ENCODE measurements at places on chromosomes 2 and 18. TPM values are rescaled to one million over a fixed set of nuclear protein-coding genes. Genes with fewer than 3 reads are reported as not detected.

- no peak for DNase-seq
These were observed 28.8 kb downstream of the GLI2 start for GRCh38 chr2:120764492-120764891.

- DNase-seq = no peak
These were observed 2.3 kb downstream of the KCNE4 start for GRCh38 chr2:223054193-223054781.

GRCh38 chr2:232498452-232498851 lies 10.8 kb upstream of the ECEL1 start:
- no peak for DNase-seq

DNA sequence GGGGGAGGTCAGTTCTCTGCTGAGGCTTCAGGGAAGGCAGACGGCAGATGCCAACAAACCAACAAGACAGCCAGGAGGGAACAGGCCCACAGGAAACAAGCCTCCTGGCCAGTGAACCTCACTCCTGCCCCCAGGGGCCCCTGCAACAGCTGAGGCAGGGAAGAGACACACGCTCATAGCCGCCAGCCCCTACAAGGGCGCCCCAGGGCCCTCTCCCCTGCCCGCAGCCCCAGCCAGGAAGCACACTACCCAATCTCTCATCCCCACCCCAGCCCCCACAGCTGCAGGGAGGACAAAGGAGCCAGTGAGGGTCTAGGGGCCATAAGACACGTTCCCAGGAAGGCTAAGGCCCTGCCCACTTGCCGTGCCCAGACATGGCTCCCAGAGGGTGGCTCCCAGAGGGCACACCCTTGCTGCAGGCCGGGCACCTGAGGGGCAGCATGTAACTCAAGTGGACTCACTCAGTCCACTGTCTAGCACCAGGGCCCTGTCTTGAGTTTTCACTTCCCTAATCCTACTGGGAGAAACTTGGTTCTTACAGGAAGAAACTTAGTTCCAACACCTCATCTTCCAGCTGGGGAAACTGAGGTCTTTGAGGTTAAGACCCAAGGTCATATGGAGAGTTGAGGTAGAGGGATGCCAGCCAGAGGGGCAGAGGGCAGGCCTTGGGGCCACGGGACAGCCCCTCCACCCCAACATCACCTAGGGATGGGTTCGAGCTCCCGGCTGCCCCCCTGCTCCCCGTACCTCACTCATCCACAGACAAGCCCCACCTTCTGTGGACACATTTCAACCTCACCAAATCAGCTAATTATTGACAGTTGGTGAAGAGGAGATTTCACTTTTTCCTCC lies 37.3 kb downstream of the EMX1 start:
- DNase-seq = no peak

DNA sequence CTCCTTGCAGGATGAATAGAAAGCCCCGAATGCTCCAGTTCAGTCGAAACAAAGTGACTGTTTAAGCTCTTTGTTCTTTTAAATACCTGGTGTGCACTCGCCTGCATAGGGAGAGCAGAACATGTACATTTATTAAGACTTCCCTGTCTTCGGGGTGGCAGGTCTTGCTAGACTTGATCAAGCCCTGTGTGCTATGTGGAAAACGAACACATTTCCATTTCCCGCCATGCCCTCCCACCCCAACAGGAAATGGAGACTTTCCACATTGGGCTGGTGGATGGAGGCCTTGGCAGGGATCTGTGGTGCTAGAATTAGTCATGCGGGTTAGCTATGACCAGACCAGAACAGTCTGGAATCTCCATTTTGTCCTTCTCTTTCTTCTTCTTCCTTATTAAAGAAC lies 321.0 kb upstream of the THSD7B start:
- DNase-seq = no peak

DNA sequence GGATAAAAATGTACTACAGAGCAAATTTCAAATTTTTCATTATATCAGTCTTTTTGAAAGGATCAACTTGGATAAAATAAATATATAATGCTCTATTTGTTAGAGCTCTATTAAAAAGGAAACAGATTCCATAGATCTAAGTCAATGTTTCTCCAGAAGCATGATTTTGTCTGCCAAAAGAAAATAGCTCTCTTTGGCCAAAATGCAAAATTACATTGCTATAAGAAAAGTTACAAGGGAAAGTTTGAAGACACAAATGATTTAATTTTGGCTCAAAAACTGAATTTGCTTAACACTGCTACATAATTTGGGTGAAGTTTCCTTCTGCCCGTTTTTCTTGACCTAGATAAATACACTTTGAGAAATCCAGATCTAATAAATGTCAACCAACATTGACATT lies 15.7 kb downstream of the C2orf69 start:
- DNase-seq = no peak

DNA sequence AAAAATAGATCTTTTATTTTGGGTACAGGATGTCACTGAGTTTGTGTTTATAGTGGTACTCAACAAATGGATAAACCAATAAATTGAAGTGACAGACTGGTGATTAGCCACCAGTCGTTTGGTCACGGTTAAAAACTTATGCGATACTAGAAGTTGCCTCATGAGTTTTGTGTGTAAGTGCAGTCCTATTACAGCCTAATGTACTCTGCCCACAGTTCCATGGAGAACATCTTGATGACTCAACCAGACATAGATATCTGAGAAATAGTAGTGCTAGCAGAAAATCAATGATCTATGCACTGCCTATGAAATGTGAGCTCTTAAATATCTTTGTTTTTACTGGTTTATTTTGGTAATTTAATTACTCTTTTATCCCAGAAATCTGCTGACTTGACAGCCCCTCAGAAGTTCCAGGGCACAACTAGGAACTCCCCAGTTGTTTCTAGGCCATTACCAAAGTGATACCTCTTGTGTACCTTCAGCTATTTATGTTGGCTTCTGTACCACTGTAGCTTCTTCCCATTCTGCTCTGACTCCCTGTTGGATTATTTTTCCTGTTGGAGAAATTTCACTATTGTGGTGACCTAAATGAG lies 209.1 kb upstream of the KCNJ3 start:
- no peak for DNase-seq

DNA sequence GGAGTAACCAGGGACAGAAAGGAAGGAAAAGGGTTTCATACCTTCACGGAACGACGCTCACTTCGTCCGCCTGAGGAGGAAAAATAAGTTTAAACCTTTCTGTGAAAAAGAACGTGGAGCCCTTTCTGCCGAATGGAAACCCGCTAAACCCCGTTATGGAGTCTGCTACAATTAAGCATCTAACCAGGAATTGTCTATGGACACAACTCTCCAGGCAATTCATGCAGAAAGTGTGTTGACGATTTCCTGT lies 528 bp upstream of the PPP4R3B start:
- no peak for DNase-seq

- DNase-seq = no peak
These were observed 370.8 kb downstream of the NUP35 start for GRCh38 chr2:183495079-183495478.

DNA sequence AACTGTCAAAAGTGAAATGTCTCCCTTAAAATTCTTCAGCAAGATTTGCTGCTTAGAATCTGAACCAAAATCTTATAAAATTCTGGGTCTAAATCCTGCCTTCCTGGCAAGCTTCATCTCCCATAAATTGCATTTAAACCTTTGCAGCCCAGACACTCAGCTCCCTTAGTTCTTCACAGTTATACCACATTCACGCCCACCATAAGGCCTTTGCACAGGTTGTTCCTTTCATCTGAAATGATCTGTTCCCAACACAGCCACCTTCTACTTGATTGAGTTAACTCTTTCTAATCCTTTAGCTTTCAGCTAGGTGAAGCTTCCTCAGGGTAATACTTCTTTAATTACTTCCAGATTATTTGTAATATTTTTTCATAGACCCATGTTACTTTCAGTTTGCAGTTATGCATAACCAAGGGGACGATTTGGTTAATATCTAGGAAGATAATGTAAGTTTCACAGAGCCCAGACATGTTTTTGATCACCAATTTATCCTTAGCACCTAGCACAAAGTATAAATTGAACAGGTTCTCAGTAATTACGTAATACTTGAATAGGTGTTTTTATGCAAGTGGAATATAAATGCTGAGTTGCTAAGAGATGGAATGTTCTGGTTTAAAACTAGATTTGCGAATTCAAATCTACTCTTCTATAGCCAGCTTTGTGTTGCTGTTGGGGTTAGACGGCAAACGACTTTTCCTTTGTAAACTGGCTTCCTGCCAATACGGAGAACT lies 779.7 kb upstream of the PKDCC start:
- no peak for DNase-seq

- no peak for DNase-seq
These were observed 138.5 kb upstream of the DAPL1 start for GRCh38 chr2:158656492-158657229.

- no peak for DNase-seq
These were observed 9.9 kb upstream of the EDAR start for GRCh38 chr2:108998911-108999310.

DNA sequence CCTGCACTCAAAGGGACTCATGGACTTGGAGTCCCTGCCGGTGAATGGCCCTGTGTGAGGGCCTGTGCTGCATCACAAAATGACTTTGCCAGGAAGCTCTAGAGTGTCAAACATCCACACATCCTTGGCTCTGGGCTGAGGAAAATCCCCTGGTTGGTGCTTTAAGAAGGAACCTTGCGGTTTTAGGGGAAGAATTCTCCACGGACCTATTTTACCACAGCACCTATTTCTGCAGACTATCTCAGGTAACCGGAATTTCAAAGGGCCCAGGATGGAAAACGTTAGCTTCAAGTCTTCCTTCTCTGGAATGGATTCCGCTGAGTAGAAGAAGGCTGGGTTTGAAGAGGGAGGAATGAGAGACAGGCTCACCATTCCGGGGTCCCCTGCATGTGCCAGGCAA lies 166.2 kb downstream of the ALK start:
- DNase-seq = no peak

- DNase-seq = no peak
These were observed 1181.9 kb downstream of the DPP10 start for GRCh38 chr2:115624332-115624731.

DNA sequence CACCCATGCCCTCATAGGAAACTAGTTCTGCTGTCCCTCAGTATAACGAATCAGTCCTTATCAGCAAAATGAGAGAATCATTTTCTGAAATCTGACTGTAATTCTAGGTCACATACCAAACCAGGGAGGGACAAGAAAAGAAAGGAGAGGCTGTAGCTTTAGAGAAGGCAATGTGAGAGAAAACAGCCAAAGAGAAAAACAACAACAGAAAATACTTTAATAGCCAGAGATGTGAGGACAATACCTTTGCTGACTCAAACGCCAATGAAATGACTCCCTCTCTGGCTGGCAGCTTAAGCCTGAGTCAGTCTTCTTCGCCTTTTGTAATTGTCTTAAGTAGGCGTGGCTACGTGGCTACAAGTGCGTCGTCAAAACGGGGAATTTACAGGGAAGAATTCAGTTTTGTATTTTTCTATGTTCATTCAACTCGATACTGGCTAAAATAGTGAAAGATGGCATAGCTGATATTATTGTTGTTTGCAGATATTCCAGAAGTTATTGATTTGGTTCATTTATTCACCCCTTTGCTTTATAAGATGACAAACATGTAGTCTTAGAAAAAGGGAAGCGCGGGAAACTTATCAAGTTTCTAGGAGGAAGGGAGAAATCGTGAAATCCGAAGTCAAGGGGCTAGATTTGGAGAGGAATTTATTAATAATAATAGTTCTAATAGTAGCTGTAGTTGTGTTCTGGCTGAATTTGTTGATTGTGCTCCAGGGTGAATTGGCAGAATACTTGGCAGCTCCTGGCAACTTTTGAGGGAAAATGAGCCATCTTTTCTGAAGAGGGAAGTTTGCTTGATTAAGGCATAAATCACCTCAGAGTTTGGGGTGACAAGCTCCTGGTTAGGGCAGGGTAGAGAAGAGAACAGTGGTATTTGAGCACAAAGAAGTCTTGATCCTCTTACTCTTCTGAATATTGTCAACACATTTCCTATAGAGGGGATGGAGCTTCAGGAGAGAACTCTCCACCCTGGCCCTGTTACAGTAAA lies at the start of gene IL1A:
Gene IL1A (minus strand): TSS at position 295 of the 991 bp plus-strand sequence. CDS start 723 bp downstream, outside the sequence.
- DNase-seq = no peak

GRCh38 chr18:8116341-8117005 lies 492.8 kb upstream of the RAB12 start:
- DNase-seq = no peak

GRCh38 chr2:202335791-202336467 lies 40.2 kb upstream of the BMPR2 start:
- DNase-seq = no peak

DNA sequence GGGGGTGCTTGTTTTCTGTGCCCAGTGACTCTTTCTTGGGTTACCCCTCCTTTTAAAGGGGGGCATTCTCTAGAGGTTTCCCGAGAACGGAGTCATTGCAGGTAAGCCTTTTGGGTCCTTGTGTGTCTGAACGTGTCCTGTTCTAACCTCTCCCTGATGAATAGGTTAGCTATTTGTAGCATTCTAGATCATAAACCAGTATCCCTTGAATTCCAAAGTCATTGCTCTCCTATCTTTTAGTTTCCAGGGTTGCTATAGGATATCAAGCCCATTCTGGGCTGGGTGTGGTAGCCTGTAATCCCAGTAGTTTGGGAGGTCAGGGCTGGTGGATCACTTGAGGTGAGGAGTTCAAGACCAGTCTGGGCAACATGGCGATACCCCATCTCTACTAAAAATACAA lies 65.9 kb upstream of the YWHAQ start:
- DNase-seq = no peak

- no peak for DNase-seq
These were observed 24.9 kb upstream of the GALNT3 start for GRCh38 chr2:165818920-165819319.

DNA sequence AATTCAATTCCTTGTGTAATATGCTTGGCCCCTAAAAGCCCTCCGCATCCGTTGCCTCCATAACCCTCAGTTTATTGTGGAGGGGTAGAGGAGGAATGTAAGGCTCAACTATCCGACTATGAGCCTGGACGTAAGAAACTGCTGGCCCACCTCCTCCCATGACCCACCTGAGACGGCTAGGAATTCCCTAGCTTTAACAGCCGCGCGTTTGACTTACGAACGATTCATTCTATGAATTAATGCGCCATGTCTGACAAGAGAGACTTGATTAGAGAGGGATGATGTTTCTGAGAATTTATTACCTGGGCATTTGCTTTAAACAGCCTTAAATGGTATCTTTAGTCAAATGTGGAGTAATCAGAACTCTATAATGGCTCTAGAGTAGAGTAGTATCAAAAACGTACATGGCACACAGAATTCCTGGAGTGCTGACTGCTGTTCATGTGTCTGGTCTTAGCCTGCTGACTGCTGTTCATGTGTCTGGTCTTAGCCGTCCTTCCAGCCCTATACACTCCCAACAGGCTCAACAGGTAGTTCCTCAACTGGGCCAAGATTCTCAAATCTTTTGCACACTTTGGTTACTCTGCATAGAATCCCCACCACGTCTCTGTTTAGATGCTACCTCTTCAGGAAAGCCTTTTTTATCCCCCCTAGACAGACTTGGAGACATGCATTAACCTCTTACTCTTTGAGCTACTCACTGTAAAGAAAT lies 899 bp upstream of the GFPT1 start:
- no peak for DNase-seq

Gene MROH2A
- not detected for total RNA-seq

Gene REG3G
- not detected for total RNA-seq

Gene ATP6V1B1
- not detected for total RNA-seq

Gene RAPGEF4
- 0.92 TPM for total RNA-seq

Gene INHBB
- not detected for total RNA-seq

Gene TIGD1
- total RNA-seq = 9.1 TPM

Gene PRKCE
- total RNA-seq = 21.5 TPM

Gene CXCR4
- 140 TPM for total RNA-seq

Gene CSRNP3
- total RNA-seq = not detected

Gene TTN
- total RNA-seq = 3.3 TPM

Gene FAM168B
- total RNA-seq = 70.3 TPM

Gene GTF2A1L
- not detected for total RNA-seq

Gene HMSD
- 9.1 TPM for total RNA-seq

Data from activated T-helper 2 cell treated with anti-CD3 and anti-CD28 coated beads, Interferon-gamma antibody, Interleukin-2, Interleukin-4, amounts not matched to agents 10 μg/mL and 5 μg/mL and 100 μg/mL, durations not matched to agents 14 hours and 24 hours and 36 hours (primary cell).